T-helper 17 cell (primary cell): ENCODE measurements at places on chromosomes 13 and 19.
A peak's percentile ranks its signal among the peaks of the same experiment; 100 is the strongest.

DNA sequence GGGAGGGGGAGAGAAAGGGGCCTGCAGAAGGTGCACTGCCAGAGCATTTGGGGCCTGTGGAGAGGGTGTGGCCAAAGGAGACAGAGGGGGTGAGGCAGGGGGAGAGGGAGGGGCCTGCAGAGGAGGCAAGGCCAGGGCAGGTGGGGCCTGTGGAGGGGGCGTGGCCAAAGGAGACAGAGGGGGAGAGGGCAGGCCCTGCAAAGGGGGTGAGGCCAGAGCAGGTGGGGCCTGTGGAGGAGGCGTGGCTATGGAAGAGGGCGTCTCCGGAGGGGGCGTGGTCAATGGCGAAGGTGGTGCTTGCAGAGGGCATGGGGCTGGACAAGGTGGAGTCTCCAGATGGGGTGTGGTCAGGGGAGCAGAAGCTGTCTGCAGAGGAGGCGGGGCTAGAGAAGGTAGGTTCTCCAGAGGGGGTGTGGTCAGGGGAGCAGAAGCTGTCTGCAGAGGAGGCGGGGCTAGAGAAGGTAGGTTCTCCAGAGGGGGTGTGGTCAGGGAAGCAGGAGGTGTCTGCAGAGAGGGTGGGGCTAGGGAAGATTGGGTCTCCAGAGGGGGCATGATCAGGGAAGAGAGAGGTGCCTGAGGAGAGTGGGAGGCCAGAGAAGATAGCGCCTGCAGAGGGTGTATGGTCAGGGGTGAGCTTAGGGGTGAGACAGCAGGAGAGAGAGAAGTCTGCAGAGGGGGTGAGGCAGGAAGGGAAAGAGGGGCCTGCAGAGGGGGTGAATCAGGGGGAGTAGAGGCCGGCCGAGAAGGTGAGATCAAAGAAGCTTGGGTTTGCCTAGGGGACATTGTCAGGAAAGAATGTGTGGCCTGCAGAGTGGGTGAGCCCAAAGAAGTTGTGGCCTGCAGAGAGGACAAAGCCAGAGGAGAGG, 3.4 kb downstream of the PRR36 start:
- DNase-seq = no peak

GRCh38 chr13:112170823-112171569, 104.0 kb downstream of the SOX1 start:
- DNase-seq = no peak

- DNase-seq = no peak
These were observed 403.8 kb upstream of the PRR20A start for GRCh38 chr13:56736966-56737365.

- no peak for DNase-seq
These were observed 143.6 kb upstream of the SERP2 start for GRCh38 chr13:44230071-44230470.

GRCh38 chr19:49117677-49118564, 1.0 kb downstream of the C19orf73 start:
- no peak for DNase-seq

GRCh38 chr19:3029065-3029923, at the start of gene TLE2:
TLE2 (minus strand) TSS chr19:3029280; CDS start chr19:3028904, 376 bp downstream.
- peak; percentile 34 for DNase-seq

DNA sequence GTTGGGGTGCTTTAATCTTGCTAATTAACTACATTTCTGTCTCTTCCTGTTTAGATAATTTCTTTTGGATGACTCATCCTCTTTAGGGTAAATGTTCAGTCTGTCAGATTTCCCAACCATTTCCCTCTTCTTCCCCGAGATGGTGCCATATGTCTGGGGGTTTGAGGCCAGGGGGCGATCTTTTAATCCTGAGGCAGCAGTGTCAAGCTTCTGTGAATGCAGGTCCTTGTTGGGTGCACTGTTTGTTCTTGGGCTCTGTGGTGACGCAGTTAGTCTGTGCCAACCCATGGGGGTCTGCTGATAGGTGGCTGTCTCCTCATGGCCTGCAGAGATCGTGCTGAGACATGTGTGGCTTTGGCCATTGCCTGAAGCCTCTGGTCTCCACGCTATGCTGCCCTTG, 420.4 kb downstream of the NDFIP2 start:
- DNase-seq = no peak

DNA sequence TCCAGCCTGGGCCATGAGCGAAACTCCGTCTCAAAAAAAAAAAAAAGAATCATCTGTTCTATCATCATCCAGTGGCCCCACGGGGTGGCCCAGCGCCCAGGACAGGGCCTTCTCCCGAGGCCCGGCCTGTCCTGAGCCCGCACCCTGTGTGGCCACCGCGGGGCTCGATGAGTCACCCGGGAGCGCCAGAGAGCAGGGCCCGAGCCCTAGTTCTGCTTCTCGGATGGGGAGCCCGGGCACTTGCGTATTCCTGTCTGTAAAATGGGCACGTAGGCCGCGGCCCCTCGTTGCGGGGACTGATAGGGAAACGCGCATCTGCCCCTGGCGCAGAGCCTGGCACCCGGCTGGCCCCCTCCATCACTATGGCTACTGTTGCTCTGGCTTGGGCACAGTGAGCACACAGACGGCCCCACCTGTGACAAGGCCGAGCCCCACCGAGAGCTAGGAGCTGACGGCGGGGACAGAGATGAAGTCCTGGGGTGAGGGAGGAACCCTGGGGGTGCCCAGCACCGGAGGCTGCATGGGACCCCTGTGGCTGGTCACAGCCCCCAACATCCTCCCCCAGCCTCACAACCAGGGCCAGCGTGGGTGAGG, 21.3 kb upstream of the UQCR11 start:
- no peak for DNase-seq

DNA sequence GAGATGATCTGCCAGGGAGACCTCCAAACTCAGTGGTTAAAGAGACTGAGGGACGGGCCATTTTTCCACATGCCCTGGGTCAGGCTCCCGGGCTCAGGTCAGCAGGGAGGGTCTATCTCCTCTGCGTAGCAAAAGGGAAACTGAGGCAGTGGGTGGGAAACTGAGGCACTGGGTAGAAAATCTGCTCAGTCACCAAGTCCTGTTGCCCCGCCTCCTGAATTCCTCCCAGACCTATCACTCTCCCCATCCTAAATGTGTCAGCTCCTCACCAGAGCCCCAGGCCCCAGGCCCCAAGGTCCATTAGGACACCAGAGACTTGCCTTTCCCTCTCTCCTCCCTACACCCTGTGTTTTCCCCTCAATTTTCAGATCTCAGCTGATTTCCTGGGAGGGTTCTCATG, 2.4 kb downstream of the CD320 start:
- no peak for DNase-seq

DNA sequence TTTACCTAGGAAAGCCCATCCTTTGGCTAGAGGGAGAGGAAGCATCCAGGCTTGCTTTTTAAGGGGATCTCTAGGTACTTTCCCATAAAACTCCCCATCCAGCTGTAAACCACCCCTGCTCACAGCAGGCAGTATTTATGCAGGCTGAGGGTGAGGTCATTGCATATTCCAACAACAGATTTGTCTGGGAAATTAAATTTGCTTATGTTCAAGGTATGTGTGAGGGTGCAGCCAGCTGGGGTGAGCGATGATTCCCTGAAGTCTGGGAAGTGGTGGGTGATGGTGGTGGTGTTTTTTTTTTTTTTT, 96.3 kb upstream of the C1QTNF9B start:
- no peak for DNase-seq

- DNase-seq = no peak
These were observed 21.8 kb downstream of the MRPS12 start for GRCh38 chr19:38952395-38953165.

GRCh38 chr13:112702986-112703379, 13.1 kb downstream of the ATP11A start:
- DNase-seq = no peak

DNA sequence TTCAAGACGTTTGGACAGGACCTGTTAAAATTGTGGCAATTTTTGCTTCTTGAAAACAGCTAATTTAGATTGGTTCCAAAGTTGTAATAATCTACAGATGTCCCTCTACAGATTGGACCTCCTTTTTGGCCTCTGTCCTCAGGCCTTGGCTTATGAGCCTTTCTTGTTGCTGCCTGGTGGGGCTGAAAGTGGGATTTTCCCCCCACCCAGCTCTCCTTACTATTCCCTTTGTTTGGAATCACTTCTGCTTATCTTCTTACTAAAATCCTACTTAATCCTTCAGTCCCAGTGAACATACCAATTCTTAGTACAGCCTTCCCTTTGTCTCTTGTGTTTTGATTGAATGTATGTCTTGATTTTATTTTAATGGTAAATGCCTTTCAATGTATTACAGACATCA, 63.5 kb upstream of the TEX29 start:
- no peak for DNase-seq

DNA sequence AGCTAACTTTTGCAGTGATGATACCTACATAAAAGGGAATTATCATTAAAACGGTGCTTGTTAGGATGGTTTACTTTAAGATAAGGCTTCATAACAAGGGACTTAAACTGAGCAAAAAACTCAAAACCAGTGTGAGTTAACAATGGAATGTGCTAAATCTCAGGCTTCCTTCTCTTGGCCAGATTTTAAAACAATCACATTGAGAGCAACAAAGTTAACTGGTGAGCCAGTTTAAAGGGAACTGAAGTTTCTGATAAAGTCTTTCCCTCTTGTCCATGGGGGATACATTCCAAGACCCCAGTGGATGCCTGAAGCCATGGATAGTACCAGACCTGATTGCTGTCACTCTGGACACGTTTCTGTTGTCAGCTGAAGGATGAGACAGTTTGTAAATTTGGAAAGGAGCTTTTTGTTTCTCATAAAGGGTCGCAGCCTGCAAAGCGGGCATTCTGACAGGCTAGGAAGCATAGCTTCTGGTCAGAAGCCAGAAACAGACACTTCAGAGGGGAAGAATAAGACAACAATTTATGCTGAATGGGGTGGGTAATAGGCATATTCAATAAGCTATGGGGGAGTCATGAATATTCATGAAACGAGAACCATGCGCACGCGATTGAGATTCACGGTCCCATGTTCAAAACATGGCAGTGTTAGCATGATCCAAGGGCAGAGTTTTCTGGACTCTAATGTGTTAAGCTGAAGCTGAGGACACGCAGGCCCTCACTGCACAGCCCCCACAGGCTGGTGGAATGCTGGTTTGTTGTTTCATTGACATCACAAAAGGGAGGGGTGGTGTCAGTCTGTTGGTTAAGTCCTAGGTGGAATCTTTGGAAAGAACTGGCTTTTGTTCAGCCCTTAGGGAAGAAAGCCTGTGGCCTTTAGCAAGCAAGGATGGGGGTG, 150.6 kb upstream of the RNF113B start:
- no peak for DNase-seq

DNA sequence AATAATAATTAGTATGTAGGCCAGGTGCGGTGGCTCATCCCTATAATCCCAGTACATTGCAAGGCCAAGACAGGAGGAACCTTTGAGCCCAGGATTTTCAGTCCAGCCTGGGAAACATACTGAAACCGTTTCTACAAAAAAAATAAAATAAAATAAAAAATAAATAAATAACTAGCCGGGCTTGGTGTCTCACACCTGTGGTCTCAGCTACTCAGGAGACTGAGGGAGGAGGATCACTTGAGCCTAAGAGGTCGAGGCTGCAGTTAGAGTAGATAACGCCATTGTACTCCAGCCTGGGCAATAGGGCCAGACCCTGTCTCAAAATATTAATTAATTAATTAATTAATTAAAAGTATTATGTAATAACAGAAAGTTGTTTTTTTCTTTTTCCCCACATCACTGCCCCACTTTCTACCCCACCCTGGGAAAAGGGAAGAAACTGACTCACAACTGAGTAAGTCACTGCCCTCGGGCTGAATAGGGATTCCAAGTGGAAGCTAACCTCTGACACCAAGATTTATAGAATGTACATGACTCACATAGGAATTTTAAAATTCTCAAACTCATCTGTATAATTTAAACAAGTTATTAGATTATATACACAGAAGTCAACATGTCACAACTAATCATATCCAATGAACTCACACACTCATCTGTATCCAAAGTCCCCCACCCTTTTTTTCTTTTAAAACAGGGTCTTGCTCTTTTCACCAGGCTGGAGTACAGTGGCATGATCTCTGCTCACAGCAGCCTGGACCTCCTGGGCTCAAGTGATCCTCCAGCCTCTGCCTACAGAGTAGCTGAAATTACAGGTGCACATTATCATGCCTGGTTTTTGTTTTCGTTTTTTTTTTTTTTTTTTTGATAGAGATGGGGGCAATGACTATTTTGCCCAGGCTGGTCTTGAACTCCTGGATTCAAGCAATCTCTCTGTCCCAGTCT, 12.5 kb downstream of the ZNF611 start:
- no peak for DNase-seq

DNA sequence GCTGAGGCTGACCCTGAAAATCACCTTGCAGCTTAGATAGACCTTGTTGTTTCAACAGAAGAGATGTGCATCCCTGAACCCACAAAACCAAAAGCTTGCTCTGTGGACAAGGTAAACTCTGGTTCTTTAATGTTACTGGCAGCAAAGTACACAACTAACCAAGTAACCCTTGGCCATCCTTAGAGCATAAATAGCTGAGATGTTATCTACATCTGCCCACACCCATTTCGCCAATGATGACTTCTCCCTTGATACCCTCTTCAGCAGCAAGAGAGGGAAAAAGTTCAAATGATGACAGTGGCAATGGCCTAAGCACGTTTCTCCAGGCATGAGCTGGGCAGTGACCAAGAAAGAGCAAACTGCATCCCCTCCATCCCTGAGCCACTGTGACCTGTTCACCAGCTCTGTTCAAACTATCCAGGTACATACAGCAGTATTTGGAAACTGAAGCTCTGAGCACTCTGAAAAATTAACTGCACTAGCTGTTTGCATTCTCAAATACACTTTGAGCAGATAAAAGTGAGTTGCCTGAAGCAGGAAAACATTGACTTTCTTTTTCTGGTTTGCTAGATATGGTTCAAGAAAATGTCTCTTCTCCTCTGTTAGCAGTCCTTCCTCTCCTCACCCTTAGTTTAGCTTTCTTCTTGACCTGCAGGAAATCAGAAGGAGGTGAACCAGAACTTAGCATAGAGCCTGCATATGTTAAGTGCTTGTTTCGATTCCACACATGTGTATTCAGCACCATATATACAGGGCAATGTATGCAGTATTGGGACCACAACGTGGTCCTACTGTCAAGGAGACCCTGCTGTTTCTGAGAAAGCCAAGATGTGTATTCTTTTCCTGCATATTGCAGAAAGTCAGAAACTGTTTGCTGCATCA, 231.7 kb downstream of the FOXO1 start:
- no peak for DNase-seq

DNA sequence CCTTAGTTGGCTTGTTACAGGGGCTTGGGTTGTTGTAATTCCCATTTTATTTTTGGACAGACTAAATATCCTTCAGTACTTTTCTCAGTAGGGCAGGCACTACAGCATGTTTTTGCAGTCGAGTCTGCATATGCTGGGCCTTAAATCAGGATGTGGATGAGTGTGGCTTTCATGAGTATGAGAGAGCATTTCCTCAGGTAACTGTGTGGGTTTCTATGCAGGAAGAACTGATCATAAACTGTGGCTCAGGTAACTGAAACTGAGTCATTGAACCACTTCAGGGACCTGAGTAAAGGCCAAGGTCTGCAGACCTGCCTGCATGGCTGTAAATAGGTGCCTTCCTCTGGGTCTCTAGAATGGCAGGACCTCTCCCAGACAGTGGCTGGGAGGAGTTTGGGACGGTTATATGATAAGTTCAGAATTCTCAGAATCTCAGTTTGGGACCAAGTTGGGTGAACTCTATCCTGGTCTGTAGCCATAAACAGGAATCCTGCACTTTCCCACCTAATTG, 112.1 kb downstream of the ZNF737 start:
- DNase-seq = no peak
